ENCODE measurements at places on chromosomes 5 and 9. TPM values are rescaled to one million over a fixed set of nuclear protein-coding genes. Genes with fewer than 3 reads are reported as not detected.
A peak's percentile ranks its signal among the peaks of the same experiment; 100 is the strongest.

- DNase-seq: peak; percentile 82
These were observed 42.1 kb upstream of the MAST4 start for GRCh38 chr5:66553916-66554575.

DNA sequence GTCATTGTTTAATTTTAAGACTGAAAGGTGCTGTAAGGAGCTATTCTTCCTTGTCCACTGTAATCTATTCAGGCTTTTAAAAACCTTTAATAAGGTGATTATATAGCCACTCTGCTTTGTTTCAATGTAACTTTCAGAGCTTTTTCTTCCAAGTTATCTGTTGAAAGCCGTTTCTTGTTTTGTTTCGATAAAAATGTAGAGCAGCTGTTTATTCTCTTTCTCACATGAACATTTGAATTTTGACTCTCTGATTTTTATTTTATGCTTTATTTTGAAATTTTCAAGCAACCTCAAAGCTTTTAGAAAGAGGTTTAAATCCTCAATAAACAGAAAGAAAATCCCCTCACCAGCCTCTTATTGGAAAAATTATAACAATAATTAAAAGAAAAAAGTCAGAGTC lies 47.2 kb downstream of the CPEB4 start:
- DNase-seq: no peak

DNA sequence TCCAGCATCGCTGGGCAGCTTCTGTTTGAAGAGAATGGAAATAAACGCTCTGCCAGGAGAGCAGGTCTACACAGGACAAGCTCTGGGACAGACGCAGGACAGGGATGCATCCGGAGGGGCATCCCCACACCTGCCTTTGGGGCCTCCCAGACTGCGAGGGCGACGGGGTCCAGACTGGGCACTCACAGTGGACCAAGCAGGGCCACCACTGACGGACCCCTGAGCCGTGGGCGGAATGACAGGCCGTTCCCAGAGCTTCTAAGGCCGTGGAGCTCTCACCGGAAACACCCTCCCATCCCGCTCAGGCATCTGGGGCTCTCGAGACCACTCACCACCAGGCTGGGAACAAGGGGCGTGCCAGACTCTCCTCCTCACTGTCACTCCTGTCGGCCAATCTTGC lies 10.5 kb upstream of the TMEM250 start:
- no peak for DNase-seq

DYNC2I2 gene
- 55.5 TPM for total RNA-seq

WDR41 gene
- 92.0 TPM for total RNA-seq

GRCh38 chr9:128684065-128684324 lies 5.0 kb upstream of the SET start:
- DNase-seq: no peak

FUT7 gene
- total RNA-seq: 0.21 TPM

ECSCR gene
- not detected for total RNA-seq

GRCh38 chr9:122332644-122333043 lies 38.2 kb upstream of the PTGS1 start:
- no peak for DNase-seq

SARDH gene
- 42.8 TPM for total RNA-seq

DNA sequence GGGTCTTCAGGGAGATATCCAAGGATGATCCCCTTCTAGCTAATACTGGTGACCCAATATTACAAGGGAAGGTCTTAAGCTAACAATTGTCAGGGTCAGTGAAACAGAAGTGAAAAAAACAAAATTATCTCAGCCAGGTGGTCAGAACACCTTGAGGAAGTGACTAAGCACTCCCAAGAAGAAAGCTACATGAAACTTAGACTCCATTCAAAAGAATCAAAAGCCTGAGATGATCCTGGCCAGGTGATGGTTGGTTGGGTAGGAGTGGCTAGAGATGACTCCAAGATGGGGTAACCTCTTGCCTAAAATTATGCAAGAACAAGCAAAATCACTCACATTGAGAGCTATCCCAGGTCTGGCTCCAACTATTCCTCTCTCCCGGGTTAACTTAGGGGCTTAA lies 5.4 kb downstream of the VCP start:
- no peak for DNase-seq

GRCh38 chr5:136016945-136017530 lies 11.8 kb upstream of the TGFBI start:
- DNase-seq: no peak

- no peak for DNase-seq
These were observed 50.7 kb downstream of the PIP5K1B start for GRCh38 chr9:68755752-68756151.

All from OCI-LY7 (cell line).